Stimulated activated CD4-positive, alpha-beta T cell treated with anti-CD3 and anti-CD28 coated beads, Interleukin-12 subunit alpha, Interleukin-12 subunit beta, amount 100 ng/mL, for 4 hours (primary cell): ENCODE measurements at places on chromosomes 2 and 18.

DNA sequence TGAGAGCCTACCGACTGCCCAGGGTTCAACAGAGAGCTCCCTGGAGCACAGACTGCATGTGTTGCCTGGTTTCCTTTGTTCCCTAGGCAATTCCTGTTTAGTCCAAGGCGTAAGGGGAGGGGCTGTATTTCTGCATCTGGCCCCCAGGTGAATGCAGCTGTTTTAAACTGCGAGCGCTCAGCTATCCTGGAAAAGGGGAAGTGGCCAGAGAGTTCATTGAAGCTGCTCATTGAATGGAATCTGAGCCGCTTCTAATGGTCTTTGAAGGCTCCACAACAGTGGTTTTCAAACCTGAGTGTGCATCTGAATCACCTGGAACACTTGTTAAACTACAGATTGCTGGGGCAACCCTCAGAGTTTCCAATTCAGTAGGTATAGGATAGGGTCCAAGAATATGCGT, 18.1 kb downstream of the MAPK4 start:
- no peak for DNase-seq

DNA sequence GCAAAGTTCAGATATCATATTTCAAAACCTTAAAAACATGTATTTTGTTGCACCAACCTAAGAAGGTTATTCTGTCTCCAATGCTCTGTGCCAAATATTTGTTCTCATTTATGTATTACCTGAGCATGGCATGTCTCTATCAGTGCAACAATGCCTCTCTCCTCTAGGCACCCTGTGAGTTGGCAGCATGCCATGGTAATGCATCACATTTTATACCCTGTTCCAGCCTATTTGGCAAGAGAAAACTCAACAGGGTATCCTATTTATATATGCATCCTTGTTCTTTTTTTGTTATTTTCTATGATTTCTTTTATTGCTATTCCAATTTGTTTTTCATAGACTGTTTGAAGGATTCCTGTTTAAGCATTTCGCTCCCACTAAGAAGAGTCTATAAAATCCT, 126.3 kb upstream of the NRXN1 start:
- DNase-seq = no peak

DNA sequence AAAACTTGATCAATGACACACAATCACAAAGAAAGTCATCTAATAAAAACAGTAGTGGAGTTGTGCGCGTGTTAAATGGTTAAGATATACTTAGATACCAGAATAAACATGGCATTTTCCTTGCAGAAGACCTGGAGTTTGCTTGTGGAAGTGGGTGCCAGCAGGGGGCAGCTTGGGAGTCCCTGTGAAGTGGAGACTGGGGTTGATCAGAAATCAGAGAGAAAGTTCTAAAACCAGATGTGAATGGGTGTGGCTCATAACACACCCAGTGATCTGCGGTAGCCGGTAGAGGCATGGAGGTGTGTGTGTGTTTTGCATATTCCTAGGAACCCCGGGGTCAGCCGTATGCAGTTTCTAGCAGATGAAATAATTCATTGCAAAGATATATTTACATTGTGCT, 300.1 kb upstream of the TRIB2 start:
- peak; percentile 34 for DNase-seq

DNA sequence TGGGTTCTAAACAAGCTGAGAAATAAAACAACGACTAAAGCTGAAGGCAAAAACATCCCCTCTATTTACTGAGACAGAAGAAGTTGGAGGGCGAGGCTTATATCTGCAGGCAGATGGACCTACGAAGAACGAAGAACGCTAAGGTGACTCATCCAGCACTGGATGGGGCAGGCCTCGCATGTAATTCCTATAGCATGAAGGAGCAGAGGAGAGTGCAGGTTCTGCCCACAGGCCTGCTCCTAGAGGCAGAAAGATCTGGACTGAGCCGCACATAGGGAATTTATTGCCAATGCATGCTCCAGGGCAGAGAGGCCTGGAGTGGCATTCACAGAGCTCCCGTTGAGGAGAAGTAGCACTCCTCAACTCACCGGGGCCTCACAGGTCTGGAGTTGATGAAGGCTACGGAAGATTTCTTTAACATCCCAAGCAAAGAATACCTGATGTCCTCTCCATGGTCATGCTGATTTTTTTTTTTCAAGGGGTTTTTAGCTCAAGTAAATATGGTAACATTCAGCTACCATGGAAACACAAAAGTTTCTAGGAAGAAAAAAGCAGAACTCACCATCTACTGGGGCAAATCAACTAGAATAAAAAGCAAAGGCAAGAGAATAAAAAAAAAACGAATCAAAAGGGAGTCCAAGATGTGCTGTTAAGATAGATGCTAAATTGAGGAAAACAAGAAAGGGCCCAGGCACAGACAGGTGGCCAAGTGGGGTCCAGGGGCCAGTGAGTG, 10.4 kb upstream of the METTL21A start:
- no peak for DNase-seq

DNA sequence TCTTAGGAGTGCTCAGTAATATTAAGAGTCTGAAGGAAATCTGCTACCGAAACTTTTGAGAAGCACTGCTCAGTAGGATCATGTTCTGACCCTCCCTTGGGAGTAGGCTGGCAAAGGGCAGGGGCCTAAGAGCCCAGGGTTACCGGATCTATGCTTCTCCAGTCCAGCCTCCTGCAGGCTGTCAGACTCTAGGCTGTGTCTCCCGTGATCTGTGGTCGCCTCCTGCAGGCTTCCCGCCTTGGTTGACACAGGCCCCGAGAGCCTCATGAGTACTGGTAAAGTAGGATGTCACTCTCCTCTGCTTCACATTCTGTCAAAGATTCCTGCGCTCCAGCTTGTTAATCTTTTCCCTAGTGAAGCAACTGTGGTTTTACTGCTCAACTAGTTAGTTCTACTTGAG, 647.8 kb upstream of the RAB6C start:
- no peak for DNase-seq

DNA sequence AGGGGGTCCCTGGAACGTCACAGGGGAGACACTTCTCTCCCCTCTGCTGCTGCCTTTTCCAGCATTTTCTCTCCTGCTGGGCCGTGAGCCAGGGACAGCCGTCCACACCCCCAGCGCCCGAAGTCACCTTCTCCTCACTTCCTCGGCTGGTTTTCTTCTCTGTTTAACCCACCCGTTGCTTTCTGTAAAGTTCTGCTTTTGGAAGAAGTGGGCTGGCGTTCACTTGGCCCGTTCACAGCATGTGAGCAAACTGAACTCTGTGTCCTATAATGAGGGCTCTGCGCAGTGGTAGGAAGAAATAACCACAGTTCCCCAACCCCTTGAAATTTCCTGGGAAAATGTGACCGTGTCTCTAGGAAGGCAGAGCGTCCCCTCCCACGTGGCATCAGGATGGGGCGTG, 187.0 kb upstream of the HDAC4 start:
- no peak for DNase-seq

- DNase-seq = no peak
Observed at GRCh38 chr18:370751-371608, 103.1 kb upstream of the THOC1 start.

DNA sequence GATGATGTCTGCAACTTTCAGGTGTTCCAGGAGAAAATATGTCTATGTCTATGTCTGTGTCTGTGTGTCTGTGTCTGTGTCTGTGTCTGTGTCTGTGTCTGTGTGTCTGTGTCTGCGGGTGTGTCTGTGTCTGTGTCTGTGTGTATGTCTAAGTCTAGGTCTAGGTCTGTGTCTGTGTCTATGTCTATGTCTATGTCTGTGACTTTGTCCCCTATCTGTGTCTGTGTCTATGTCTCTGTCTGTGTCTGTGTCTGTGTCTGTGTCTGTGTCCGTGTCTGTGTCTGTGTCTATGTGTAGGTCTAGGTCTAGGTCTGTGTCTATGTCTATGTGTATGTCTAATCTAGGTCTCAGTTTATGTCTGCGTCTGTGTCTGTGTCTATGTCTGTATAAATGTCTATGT, 10.5 kb downstream of the IL1R2 start:
- DNase-seq = no peak
